Effector CD8-positive, alpha-beta T cell (primary cell): ENCODE measurements at places on chromosomes 2 and 18.

- no peak for DNase-seq
Measured at GRCh38 chr2:20048488-20049448, 2.7 kb downstream of the LAPTM4A start.

DNA sequence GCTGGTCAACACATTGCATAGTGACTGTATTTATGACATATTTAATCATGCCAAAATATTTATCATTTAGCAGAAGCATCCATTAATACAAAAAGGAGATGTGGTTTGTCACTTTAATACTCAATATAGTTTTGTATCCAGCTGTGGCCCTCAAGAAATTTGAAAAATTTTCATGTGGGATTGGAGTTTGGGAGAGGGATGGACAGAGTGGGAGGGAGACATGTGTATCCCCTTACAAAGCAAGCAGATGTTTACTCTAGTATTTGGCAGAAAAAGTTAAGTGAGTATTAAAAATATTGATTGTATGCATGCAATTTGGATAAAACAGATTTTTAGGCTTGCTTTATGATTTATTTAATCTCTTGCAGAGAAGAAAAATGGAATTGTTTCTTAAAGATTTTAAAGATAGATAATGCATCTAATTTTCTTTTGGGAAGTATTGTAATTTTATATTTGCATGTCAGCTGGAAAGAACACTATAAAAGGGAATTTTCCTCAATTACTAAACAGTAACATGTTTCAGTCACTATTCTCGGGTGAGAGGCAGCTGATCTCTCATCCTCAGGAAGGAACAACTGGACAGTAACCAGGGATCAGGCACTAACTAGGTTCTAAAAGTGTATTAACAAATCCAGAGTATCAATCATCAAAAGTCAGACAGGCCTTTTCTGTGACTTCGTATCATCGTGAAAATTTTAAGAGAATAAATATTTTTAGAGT is 1184.7 kb upstream of the NXPH2 start:
- DNase-seq: no peak

DNA sequence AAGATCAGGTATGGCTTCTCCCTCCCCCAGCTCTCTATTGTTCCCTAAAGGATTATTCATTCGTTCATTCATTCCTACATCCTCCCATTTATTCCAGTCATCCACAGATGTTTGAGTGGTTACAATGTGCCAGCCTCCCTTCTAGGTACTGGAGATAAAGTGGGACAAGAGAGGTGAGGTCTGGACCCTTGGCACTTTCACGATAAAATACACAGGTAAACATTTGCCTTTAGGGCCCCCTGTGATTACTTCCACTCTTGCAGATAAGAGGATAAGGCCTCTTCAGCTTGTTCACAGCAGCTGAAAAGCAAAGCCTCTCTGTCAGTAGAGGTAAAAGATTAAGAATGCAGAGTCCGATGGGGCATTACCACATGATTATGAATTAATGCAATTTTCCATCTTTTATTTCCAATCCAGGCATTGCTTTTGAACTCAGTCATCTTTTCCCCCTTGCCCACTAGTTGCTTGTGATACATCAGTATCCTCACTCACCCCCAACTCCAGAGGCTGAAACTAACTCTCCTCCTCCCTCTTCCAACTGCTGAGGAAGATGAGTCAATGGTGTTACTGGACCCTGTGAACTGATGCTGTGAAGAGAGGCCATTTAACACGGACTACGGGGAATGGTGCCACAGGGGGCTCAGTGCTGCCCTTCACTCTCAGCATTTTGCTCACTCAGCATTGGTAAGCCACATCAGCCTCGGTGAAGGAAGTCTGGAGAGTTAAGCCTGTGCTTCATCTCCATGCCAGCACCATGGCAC is 1.1 kb upstream of the DPP4 start:
- DNase-seq: no peak

DNA sequence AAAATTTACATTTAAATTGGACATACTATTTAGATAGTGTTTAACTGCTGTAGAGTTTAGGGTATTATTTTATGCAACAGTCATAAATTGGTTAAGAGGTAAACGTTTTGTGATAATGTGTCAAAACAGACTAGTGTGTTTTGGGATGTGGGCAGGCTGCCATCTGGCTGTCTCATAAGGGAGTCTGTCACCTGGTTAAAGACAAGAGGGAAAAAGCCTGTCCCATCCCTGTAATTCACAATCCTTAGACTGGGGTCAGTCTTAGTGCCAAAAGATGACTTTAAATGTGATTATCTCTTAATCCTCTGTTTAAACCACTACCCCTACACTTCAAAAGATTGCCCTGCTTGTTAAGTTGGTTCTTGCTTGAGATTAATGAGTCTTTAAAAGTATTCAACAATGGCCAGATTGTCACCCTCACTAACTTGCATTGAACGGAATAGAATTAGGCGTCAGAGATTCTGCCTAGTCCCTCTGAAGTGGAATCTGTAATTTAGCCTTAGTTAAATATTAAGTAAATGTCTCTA is 59.2 kb downstream of the SGPP2 start:
- DNase-seq: no peak

GRCh38 chr2:100882645-100883613 is 63.0 kb downstream of the NPAS2 start:
- no peak for DNase-seq

GRCh38 chr2:222423186-222423585 is 1.2 kb upstream of the SGPP2 start:
- DNase-seq: no peak

DNA sequence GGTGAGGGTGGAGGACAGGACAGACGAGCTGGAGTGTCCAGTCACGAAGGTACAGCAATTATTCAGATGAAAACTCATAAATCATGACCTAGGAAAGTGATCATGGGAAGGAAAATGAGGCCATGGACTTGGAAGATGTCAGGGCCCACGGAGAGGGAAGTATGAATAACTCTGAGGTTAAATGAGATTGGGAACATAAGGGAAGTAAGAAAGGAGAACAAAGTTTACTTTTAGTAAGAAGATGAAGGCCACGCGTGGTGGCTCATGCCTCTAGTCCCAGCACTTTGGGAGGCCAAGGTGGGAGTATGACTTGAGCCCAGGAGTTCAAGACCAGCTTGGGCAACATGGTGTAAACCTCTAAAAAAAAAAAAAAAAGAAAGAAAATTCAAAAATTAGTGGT is 56.2 kb downstream of the AQP4 start:
- DNase-seq: no peak

DNA sequence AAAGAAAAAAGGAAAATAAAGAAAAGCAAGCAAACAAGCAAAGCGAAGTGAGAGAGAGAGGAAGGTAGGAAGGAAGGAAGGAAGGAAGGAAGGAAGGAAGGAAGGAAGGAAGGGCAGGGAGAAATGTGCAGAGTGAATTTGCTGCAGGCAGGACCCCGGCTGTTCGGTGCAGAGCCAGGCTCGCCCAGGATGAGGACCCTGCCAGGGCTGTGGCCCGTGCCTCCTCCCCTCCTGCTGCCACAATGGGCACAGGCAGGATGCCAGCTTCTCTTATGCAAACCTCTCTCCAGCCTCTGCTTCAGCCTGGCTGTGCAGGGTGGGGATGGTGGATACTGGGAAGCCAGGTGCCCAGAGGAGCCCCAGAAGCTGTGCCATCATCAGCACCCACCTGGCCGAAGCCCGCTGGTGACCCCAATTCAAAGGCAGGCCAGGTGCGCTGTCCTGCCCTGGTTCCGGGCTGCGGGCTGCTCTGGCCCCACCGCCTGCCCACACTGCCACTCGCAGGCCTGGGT is 3.2 kb downstream of the GPR17 start:
- no peak for DNase-seq

- DNase-seq: no peak
Measured at GRCh38 chr2:239216614-239217273, 184.1 kb downstream of the HDAC4 start.

DNA sequence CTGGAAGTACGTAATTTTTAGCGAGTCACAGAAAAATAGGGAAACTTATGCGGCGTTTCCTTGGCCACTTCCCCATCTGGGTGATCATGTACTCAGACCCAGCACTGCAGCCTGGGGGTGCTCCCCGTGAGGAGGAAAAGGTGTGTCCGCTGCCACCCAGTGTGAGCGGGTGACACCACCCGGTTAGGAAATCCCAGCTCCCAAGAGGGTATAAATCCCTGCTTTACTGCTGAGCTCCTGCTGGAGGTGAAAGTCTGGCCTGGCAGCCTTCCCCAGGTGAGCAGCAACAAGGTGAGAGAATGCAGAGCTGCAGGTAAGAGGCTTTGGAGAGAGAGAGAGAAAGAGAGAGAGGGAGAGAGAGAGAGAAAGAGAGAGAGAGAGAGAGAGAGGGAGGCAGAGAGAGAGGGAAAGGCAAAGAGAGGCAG is at the start of gene IL1R2:
TSS of gene IL1R2 (plus strand) at position 240 of the 425 bp plus-strand sequence. CDS start 16,616 bp downstream, outside the sequence.
- DNase-seq: no peak

GRCh38 chr2:67338601-67339233 is 58.4 kb upstream of the ETAA1 start:
- DNase-seq: no peak

- DNase-seq: no peak
Measured at GRCh38 chr2:30201990-30202389, 29.3 kb upstream of the LBH start.

- no peak for DNase-seq
Measured at GRCh38 chr2:68272246-68272994, 20.1 kb upstream of the PPP3R1 start.

DNA sequence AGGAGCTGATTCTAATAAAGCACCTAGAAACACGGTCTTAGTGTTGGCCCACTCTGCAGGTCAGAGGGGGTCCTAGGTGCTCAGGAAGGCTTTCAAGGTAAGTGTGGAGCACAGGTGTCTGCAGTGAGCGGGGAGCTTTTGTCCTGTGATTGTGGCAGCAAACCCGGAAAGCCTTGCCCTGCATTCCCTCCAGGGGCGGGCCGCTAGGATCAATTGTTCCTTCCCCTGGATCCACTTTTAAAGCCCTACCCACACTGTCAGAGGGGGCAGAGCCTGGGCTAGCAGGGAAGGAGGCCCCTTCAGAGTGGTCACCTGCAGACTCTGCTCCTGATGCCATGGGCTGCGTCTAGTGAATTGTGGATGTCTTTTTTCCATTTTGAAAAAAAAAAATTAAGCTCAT is 176.0 kb downstream of the CTIF start:
- no peak for DNase-seq

GRCh38 chr2:207149249-207150213 is 16.2 kb downstream of the KLF7 start:
- DNase-seq: no peak

- peak; percentile 35 for DNase-seq
Measured at GRCh38 chr2:101831351-101831865, 133.9 kb downstream of the MAP4K4 start.

- no peak for DNase-seq
Measured at GRCh38 chr2:3270095-3270478, 107.5 kb downstream of the EIPR1 start.

- DNase-seq: no peak
Measured at GRCh38 chr2:38532366-38532765, 70.4 kb downstream of the HNRNPLL start.

DNA sequence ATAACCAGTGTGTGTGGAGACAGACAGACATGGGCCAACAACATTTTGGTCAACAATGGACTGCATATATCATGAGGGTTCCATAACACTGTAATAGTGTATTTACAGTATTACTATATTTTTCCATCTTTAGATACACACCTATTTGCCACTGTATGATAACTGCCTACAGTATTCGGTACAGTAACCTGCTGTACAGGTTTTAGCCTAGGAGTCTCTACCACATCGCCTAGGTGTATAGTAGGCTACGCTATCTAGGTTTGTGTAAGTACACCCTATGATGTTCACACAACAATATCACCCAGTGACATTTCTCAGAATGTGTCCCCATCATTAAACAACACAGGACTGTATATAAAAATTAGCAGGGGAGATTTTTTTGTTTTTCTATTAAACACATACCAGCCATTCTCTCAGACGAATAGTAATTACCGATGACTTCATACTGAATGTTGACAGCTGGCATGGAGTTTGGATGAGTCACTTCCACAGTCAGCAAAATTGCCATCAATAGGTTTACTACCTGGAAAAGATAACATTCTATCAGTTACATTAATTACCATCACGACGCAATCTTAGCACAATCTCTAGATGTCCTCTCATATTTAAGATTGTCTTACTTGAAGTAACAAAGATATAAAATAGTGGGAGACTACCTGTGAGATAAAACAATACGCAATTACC is 10.8 kb downstream of the LAPTM4A start:
- no peak for DNase-seq

GRCh38 chr2:140718999-140719398 is 1411.8 kb downstream of the LRP1B start:
- no peak for DNase-seq

DNA sequence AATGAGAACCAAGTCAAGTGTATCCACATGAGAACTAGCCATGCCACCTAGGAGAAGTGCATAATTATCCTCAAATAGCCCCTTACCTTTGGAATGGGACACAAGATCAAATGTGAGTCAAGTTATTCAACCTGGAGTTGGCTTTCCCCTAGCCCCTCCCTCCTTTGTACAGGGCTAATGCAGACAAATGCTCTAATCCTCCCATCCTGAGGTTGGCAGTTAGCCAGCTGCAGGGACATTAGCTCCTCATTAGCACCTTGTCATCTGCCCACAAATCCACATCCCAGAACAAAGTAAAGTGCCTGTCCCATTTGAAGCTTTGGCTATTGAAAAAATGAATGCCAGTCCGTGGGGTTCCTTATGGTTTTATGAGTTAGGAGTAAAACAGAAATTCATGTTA is 294.1 kb upstream of the FANCL start:
- DNase-seq: no peak

GRCh38 chr2:164257742-164258141 is 363.5 kb downstream of the GRB14 start:
- DNase-seq: no peak

DNA sequence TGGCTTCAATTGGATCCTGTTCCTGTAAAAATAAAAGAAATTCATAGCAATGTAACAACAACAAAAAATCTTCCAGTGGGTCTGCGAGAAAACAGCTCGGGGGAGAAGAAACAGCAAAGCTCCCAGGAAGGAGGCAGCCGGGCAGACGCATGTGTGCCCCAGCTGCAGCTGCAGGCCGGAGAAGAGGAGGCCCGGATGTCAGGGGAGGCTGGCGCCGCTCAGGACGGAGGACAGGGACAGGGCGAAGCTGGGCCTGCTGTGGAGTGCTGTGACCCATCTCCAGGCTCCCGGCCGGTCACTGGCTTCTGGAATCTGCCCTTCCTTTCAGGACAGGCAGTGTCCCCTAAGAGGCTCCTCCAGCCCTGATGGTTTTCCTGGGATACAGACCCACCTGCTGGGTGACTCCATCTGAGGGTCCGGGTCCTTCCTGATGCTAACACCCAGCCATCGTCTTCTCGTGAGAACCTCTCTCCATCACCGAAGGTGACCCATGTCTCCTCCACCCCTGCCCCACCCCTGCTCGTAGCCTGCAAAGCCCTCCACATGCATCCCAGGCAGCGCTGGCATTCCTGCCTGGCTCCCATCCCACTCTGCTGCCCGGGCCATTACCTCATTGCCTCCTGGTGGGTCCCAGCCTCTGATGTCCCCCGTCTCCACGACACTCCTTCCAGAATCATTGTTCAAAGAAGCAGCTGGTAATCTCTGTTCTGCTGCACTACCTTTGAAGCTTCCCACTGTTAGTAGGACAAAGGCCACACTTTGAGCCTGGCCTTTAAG is 145.4 kb upstream of the TWIST2 start:
- no peak for DNase-seq

- no peak for DNase-seq
Measured at GRCh38 chr2:150165442-150165841, 322.0 kb downstream of the RND3 start.

GRCh38 chr18:7458884-7459283 is 108.2 kb upstream of the PTPRM start:
- DNase-seq: no peak

GRCh38 chr18:75408554-75409506 is 18.7 kb downstream of the SMIM21 start:
- DNase-seq: no peak

- DNase-seq: no peak
Measured at GRCh38 chr2:88606371-88607030, 20.8 kb downstream of the EIF2AK3 start.
